Sigmoid colon (tissue), 7 donors: ENCODE measurements at places on chromosomes 11 and 22. TPM values are rescaled to one million over a fixed set of nuclear protein-coding genes. Genes with fewer than 3 reads are reported as not detected.

DNA sequence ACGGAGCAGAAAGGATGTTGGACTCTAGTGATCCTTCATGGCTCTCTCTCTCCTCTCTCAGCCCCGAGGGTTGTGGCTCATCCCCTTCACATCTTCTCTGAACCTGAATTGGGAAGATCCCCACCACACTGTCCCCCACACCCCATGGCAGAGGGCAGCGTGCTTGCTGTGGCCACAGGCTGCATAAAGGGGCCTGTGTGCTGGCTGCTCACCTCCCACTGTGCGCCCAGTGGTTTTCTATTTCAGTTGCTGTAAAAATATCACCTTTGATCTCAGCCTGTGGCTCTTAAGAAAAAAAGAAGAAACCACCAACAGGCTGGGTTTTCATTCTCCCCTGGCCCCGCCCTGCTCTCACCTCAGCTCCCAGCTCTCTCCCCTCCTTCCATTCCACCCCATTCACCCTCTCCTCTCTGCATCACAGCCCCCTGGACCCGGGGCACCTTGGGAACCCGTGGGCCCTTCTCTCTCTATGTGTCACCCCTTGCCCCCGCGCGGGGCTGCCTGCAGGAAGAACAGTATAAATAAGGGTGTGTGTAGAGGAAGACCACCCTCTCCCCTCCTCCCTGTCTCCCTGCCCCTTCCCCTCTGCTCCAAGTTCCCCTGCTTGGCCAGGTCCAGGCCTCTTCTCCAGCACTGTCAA lies 25.8 kb upstream of the WNT11 start:
- H3K4me1 ChIP-seq, result peaks cover 18% of the 10 kb centered on the region
- no peak overlapping the region for H3K27ac ChIP-seq
- no peaks in the 10 kb centered on the region for H3K36me3 ChIP-seq
- DNase-seq, result no peak

DNA sequence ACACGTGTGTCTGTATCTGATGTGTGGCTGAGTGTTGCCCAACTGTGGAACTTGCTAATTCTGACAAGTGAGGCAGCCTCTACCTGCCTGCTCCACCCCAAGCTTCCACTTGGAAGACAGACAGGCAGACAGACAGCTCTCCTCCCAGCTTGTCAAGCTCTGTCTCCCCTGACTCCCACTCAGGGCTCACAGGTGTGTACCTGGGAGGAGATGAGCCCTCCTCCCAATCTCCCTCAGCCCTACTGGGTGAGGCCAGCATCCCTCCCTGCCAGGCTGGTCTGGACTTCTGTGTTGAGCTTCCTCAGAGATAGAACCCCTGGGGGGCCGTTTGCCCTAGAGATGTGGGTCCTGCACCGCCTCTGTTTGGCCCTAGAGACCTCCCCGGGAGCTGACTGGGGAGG lies 1.0 kb upstream of the CHRM1 start:
- H3K36me3 ChIP-seq, result no peaks in the 10 kb centered on the region
- DNase-seq, result no peak

DNA sequence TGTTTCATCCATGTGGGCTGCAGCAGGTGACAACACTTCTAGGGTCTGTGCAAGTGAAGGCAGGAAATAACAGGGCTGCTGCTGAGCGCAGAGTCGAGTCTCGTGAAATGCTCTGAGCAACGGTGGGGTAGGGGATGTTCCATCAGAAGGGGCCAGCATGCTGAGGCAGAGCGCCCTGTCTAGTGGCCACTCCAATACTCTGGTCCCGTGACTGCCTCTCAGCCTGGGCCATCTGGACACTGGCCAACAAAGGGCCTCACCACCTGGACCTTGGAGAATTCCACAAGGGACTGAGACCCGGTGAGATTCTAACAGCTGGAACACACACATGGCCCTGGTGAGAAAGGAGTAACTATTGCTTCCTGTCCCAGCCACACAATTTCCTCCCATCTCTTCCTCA lies 375.7 kb downstream of the SHANK2 start:
- H3K4me3 ChIP-seq, result no peak overlapping the region
- no peaks in the 10 kb centered on the region for H3K27me3 ChIP-seq
- DNase-seq, result no peak
- peaks cover 15% of the 10 kb centered on the region for H3K4me1 ChIP-seq
- no peak overlapping the region for H3K27ac ChIP-seq

The RIC3 gene
- total RNA-seq, result 15.7 TPM

DNA sequence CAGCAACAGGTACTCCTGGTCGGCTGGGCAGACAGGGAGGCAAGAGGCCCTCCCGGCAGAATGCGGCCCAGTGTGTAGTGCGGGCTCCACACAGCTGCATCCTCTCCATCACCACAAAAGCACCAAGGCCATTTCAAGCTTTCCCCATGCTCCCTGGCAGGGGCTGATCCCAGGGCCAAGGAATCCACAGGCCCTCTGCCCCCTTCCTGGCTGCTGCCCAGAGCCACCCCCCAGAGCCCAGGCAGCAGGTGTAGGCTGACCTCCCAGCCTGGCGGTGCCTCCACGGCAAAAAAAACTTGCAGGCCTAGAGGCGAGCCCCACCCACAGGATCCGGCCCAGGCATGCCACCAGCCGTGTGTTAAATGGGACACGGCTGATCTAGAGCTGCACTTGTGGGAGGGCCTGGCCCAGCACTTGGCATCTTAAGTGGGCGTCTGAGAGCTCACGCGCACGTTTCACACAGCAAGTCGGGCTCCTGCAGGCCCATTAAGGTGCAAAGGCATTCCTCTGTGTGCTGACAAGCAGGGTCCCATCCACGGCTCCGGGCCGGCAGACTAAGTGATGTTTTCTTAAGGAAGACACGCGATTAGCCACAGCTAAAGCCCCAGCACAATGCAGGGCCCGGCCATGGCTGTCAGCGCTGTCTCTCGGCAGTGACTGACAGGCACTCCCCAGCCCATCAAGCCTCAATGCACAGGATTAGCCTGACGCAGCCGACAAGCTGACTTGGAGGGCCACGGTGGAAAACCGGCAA lies 19.8 kb upstream of the GNB1L start:
- H3K36me3 ChIP-seq, result peaks cover 6% of the 10 kb centered on the region
- H3K27me3 ChIP-seq, result no peaks in the 10 kb centered on the region
- H3K4me1 ChIP-seq, result peaks cover 14% of the 10 kb centered on the region
- no peak overlapping the region for H3K4me3 ChIP-seq
- DNase-seq, result peak; percentile 63

DNA sequence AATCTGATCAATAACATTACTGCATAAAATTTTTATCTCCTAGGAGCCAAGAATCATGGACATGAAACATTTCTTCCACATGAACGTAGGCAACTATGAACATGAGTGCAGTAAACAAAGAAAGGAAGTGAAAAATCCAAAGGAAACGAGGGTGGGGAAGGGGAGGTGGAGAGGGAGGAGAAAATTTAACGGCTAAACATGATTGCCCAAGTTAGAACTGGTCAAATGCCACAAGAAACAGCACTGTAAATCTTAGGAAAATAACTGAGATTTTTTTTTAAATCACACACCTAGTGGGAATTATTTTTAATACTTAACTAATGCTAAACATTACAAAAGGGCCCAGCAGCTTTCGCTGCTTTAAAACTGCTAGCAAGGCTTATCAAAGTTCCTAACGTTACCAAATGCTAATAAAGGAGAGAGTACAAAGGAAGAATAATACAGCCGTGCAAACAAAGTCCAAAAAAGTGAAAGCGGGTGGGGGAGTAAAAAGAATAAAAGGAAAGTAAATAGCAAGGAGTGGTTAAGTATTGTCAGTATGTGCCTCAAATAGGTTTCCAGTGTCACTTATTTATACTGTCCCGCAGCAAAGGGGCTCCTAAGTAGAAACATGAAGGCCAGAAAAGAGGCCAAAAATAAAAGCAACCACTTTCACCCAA lies 13.7 kb downstream of the NARS2 start:
- H3K4me3 ChIP-seq, result no peak overlapping the region
- H3K27ac ChIP-seq, result peak overlapping the region; percentile 0
- DNase-seq, result no peak
- H3K4me1 ChIP-seq, result no peaks in the 10 kb centered on the region
- H3K27me3 ChIP-seq, result no peaks in the 10 kb centered on the region

The TRIM3 gene
- 26.3 TPM for total RNA-seq

- DNase-seq, result no peak
- H3K27me3 ChIP-seq, result no peaks in the 10 kb centered on the region
- H3K27ac ChIP-seq, result no peak overlapping the region
- no peak overlapping the region for H3K4me3 ChIP-seq
Measured at GRCh38 chr11:35388061-35388460, 31.3 kb downstream of the SLC1A2 start.

The APOBEC3A gene
- total RNA-seq, result not detected

The LIPT2 gene
- total RNA-seq, result 3.9 TPM

DNA sequence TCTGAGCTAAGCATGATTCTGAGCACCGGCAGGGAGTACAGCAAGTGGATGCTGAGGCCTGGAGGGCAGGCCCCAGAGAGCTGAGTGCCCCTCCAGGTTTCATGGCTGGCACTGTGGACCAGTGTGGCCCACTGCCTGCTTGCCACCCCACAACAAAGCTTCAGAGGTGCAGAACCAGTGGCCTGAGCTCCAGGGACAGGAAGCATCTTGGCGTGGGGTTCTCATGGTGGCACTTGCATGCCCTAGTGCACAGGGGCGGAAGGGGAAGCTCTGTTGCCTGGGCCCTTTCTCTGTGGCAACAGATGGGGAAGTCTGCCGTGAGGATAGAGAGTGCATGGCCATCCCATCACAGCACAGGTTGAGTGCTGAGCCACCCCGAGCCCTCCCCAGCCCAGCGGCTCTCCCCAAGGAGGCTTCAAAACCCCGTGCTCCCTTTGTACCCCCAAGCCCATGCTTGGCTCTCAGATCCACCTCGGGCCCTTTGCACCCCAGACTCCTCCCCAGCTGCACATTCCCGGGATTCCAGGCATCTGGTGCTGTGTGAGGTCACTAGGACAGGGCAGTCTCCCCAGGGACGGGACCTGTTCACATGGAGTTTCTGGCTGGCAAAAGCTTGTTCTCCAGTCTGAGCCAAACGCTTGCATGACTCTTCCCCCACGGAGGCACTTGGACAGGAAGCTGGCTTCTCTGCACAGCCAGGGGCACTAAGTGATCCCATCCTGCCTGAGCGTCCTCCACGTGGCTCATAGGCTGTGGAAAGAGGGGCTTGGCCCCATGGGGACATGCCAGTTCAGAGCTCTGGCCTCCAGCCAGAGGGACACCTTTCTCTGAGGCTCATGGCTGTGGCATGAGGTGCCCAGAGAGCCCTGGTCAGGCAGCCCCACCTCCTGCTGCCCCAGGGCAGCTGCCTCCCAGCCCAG lies 4.2 kb downstream of the SLC25A1 start:
- H3K4me1 ChIP-seq, result peaks cover 65% of the 10 kb centered on the region
- peak; percentile 73 for DNase-seq
- H3K4me3 ChIP-seq, result no peak overlapping the region
- H3K36me3 ChIP-seq, result no peaks in the 10 kb centered on the region
- peaks cover 4% of the 10 kb centered on the region for H3K27me3 ChIP-seq

DNA sequence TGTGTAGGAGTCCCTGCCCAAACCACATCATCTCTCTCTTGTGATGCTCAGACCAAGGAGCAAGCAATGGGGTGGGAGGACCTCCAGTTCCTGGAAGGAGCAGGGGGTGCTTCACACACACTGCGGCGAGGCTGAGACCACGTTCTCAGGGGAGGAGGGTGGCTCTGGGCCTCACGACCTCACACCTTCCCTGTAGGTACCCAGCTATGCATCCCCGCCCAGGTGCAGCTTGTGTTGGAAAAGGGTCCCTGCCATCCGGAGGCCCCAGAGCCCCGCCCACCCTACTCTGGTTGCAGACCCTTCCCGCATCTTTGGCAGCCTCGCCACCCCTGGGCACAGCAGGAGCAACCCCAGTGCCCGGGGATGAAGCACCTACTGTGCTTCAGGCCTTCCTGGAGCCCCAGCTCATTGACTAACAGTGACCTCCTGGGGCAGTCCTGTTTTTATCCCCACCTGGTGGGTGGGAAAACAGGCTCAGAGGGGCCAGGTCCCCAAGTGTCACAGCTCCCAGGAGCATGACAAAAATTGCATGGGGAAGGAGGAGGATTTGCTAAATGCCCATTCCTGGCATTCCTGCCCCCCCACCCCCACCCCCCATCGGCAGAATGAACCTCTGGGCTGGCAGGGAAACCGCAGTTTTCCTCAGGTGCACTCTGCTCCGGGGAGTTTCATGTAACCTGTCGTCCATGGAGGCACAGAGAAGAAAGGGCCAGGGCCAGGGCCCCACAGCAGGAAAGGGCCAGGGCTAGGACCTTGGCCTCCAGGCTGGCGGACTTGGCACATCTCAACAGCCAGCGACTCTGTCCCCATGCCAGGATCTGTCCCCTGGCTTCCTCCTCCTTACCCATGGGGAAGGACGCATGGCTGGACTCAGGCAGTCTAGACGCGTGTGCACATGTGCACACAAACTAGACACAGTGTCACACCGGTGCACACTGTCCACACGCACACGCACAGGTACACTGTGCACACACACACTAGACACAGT lies 81.0 kb downstream of the IGLL1 start:
- H3K4me1 ChIP-seq, result no peaks in the 10 kb centered on the region
- H3K36me3 ChIP-seq, result no peaks in the 10 kb centered on the region
- peak; percentile 61 for DNase-seq

DNA sequence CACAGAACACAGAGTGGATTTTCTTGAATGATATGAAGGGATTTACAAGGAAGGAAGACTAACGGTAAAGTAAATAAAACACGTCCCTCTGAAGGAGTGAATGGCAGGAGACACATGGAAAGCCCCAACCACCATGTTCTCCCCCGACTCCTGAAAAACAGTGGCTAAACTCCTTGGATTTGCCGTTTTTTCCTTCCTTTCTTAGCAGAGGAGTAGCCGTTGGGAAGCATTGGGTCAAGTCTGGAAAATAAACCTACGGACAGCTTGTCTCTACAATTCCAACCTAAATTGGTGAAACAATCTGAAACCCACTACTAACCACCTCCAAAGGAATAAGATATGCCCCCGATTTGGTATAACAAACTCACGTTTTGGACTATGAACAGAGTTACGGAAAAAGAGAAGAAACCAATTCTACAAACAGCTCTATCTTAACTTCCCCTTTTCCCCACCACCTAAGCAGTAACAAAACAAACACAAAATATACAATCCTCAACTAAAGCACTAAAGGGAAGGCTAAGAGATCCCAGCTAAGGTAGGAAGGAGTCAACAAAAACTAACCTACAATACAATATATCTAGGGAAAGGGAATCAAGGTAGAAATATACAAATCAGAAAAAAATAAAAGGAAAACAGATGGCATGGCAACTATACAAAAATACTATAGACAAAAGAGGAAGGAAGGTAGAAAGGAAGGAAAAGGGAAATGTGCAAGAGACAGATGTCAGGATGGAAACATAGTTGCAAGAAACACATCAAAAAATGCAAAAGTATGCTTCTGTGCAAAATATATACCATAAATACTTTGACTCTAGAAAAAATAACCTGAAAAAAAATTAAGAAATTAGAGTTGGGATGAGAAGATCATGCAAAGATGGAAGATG lies 43.8 kb upstream of the LYVE1 start:
- peaks cover 3% of the 10 kb centered on the region for H3K36me3 ChIP-seq
- H3K4me3 ChIP-seq, result no peak overlapping the region

GRCh38 chr11:119616586-119617339 lies 112.2 kb downstream of the NECTIN1 start:
- H3K27ac ChIP-seq, result no peak overlapping the region
- no peaks in the 10 kb centered on the region for H3K36me3 ChIP-seq

The MS4A15 gene
- not detected for total RNA-seq
